B cell (primary cell): ENCODE measurements at places on chromosomes 7 and 10. TPM values are rescaled to one million over a fixed set of nuclear protein-coding genes. Genes with fewer than 3 reads are reported as not detected.

GRCh38 chr10:128462844-128463243 lies 336.6 kb upstream of the MKI67 start:
- DNase-seq = no peak

NME8 gene
- not detected in 2 replicates for polyA plus RNA-seq

DNA sequence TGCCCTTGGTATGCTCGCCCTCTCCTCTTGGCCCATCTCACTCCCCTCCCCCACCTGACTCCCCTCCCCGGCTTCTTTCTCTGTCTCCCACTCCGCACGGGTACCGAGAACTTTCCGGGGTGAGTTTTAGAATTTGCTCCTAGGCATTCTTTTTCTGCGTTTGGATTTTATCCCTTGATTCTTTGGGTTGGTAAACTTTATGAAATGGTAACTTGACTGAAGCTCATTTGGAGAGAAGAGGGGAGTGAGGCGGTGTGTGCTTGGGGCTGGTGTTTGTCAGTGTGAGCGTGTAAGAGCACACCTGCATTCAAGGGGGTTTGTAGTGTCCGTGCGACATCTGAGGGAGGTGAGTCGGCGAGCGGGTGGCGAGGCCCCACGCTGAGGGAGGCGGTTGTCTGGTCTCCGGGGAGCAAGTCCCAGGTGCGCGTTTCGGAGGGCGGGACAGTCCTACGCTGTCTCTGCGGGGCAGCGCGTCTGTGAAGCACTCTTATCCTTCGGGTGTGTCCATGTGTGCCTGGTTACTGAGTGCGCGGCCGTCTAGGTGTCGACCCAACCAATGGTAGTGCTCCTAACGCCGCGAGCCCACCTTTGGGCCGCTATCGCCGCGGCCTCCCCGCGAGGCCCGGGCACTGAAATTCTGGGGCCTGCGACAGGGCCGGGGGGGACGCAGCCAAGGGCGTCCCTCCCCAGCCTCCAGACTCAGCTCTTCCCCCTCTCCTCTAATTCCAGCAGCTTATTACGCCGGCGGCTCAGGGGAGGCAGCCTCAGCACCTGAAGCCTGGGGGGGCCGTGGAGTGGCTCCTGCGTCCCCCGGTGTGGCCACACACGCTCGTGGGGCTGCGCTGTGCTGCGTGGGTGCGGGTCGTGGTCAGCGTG lies 2.6 kb upstream of the ZNF503 start:
- DNase-seq = peak; percentile 25

FANK1 gene
- polyA plus RNA-seq = 0.13 and 0.23 TPM in 2 replicates

- DNase-seq = no peak
These were observed 90.0 kb downstream of the CDK14 start for GRCh38 chr7:90686146-90686545.

PAX4 gene
- not detected in 2 replicates for polyA plus RNA-seq

- DNase-seq = no peak
These were observed 99.7 kb downstream of the MAPK8 start for GRCh38 chr10:48406204-48406603.

DNA sequence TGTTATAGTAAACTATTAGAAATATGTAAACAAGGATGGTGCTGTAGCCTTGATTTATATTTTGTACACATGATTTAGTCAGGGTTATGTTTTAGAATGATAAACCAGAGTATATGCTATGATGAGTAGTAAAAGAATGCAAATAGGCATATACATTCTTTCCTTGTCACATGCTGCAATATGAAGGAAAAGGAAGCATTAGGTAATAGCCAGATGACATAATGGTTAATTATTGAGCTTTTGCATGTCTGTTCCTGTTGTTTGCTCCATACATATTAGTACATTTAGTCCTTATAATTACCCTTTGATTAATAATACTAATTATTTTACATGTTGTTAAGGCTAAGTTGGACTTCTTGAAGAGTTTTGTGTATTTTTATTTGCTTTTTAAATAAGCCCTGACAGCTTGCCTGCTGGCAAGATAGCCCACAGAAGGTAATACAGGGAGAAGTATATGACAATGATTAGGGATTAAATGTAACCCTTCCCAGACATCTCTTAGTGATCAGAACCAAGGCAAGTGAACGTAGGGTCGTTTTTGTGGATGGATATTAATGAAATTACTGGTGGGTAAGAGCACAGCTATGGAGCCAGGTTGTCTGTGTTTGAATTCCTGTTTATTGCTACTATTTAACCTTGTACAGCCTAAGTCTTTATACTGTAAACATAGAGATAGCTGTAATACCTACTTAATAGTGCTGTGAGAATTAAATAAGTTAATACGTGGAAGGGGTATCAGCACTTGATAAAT lies 68.4 kb downstream of the PHTF2 start:
- no peak for DNase-seq

DNA sequence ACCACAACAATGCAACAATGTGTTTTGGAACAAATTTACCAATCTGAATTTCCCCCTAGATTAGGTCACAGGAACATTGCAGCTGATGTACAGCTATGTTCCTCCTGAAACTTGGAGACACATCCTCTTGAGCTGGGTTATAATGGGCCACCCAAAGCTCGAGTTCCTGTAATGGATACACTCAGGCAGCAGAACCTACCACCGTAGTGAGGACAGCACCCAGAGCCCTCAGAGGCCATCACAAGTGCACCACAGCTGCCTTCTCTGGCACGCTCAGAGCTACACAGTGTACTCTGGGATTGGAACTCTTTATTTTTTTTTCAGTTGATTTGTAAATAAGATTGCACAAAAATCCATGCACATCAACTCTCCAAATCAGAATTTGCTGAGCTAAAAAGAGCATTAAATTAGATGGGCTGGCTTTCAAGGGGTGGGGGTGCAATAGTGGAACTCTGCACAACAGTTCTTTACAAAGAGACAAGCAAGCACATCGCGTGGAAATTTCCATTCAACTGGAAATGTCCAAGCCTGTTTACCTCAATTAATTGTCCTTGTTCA lies 56.7 kb downstream of the EGFR start:
- DNase-seq = no peak

DNA sequence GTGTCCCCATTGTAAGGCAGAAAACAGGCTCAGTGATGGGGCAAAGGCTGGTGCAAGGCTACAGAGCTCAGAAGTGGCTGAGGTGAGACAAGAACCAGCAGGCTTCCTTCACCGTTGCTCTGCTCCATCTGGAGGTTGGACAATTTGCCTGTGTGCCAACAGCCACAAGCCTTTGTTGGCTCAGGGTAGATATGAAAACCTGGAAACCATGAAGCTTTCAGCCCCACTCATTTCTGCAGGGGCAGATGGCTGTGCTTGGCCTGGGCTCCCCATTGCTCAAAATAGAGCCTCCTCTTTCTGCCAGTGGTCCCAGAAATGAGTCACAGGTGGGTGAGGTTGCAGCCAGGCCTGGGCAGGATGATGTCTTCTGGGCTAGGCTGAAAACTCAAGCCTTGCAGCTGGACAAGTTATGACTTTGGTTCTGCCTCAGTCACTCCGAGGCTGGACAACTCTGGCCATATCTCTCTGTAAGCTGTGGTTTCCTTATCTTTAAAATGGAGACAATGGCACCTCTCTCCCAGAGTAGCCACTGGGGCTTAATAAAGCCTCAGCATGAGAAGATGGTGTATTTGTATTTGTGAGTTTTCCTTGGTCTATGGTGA lies 12.2 kb upstream of the ZNF273 start:
- no peak for DNase-seq

SLC26A5 gene
- not detected in 2 replicates for polyA plus RNA-seq

IFIT3 gene
- 1.5 and 1.6 TPM in 2 replicates for polyA plus RNA-seq

GRCh38 chr10:87635498-87636312 lies 24.0 kb upstream of the PAPSS2 start:
- peak; percentile 9 for DNase-seq
